ENCODE measurements at places on chromosomes 6 and 20.

- DNase-seq: no peak
Measured at GRCh38 chr6:90178384-90178855, 118.2 kb downstream of the BACH2 start.

- no peak for DNase-seq
Measured at GRCh38 chr6:27477318-27478013, 4.6 kb upstream of the ZNF184 start.

DNA sequence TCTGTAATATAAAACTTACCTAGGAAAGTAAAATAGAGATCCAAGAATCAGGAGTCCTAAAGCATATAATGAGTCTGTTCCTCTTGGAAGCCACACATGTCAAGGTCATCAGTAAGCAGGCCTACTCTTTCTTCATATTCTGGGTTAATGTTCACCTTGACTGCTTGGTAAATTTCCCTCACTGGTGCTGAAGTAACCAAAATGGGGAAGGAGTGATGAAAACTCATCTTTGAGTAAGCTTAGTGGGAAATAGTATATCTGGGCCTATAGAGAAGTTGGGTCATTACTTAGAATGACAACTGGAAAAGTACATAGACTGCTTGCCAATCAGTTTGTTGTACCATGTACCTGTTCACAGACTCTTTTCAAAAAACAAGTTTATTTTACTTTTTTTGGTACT lies 6.6 kb downstream of the TSPYL4 start:
- DNase-seq: no peak

DNA sequence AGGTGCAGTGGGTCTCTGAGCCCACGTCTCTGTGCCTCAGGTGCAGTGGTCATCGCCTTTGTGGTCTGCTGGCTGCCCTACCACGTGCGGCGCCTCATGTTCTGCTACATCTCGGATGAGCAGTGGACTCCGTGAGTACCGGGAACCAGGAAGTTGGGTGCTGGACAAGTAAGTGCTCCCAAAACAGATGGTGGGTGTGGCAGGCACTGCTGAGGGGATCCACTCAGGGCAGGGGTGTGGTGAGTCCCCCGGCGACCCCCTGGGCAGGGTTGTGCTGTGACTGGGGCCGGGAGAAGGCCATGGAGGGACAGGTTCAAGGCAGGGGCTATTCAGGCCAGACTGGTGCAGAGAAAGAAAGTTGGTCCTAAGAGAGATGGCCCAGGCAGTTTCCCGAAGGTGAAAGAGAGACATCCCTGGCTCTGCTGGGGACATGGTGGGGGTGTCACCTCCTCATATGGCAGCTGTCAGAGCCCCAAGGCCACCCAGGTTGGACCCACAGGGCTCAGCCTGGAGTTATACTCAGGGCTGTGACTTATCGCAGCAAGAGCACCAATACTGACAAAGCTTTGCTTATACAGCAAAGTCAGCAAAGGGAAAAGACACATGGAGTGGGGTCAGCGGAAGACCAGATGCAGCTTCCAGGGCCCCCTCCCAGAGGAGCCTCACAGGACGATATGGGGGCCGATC lies 37.9 kb upstream of the MRGBP start:
- no peak for DNase-seq

DNA sequence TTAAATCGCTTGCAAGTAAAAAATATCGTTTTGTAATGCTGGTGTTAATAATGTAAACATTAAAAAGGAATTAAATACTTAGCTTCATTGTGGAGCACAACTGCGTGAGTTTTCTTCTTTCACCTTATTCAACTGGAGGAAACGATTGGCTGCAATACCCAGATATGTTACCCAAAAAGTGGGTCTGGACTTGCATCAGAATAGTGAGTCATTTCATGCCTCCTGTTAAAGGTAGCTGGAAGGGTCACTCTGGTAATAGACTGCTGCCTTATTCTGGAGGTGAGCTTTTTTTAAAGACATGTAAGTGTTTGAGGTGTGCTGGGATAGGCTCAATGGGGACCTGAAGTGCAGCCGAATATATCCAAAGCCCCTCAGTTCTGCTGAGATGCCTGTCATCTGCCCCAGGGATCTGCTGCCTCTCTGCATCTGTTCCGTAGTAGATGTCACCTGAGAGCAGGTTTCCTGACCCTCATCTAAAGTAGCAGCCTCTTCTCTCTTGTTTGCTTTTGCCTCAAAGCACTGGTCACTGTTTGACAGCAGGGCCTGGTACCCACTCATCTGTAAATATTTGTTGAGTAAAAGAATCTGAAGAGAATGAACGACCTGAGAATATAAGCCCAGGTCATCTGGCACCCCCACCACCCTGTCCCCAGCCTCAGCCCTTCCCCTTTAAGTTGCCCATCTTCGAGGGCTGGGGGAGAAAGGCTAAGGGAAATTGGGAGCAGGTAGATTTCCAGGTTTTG lies 5.6 kb upstream of the UQCC2 start:
- no peak for DNase-seq

GRCh38 chr6:126210398-126211075 lies 129.4 kb upstream of the CENPW start:
- peak; percentile 6 for DNase-seq

DNA sequence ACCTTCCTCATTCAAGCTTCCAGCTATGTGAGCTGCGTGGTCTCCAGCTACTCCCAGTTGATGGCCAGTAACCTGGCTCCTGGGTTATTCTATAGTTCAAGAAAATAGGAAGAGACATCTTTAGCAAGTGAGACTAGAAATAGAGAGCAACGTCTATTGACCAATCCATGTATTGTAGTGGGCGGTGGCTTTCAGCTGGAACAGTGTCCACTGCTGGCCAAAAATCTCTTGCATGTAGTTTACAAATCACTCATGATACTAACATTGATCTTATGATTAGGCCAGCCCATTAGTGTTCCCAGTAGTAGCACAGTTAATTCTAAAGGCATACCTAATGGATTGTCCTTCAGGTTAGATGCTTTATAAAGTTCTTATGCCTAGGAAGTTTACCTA lies 58.9 kb upstream of the SCP2D1 start:
- no peak for DNase-seq

GRCh38 chr6:85192186-85192585 lies 257.7 kb upstream of the NT5E start:
- peak; percentile 38 for DNase-seq

GRCh38 chr6:43077333-43077809 lies 1.3 kb downstream of the PTK7 start:
- no peak for DNase-seq

- DNase-seq: no peak
Measured at GRCh38 chr6:53058388-53059195, 6.6 kb upstream of the FBXO9 start.

DNA sequence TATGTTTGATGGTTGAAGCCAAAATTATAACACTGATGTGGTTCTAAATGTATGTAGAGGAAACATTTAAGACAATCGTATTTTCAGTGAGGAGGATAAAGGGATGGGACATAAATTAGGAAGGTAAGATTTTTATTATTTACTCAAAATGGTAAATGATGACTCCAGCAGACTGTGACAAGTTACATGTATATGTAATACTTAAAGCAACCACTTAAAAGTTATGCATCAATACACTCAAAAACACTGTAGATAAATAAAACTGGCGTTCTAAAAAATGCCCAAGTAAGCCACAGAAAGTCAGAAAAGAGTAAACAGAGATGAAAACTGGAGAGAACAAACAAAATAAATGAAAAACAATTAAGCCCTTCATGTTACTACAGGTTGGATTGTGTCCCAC lies 18.7 kb downstream of the HLA-DMB start:
- no peak for DNase-seq

Measured in fibroblast of pulmonary artery (primary cell).